Thymus (tissue), 14 donors: ENCODE measurements at places on chromosomes 5 and 9.

DNA sequence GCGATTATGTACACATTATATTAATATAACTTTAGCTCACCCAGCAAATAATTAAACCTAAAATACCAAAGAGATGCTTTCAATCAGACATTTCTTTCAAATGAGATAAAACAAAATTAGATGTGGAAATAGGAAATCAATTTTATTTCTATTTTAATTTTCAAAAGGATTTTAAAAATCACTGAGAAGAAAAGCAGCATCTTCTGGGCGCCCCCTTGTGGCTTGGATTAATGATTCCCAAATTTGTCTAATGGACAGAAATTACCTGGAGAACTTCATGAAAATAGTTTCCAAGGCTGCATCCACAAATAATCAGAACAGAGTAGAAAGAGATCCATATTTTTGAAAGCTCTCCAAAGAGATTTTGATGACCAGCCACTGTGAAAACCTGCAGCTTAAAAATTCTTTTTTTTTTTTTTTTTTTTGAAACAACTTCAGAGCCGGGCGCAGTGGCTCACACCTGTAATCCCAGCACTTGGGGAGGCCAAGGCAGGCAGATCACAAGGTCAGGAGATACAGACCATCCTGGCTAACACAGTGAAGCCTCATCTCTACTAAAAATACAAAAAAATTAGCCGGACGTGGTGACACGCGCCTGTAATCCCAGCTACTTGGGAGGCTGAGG, 50.9 kb upstream of the CEMIP2 start:
- no peaks in the 10 kb centered on the region for H3K36me3 ChIP-seq
- no peaks in the 10 kb centered on the region for H3K27me3 ChIP-seq
- peaks cover 23% of the 10 kb centered on the region for H3K4me1 ChIP-seq
- H3K4me3 ChIP-seq: no peak overlapping the region
- no peak for DNase-seq

GRCh38 chr9:88949961-88950340, 41.3 kb upstream of the S1PR3 start:
- no peaks in the 10 kb centered on the region for H3K36me3 ChIP-seq
- H3K27me3 ChIP-seq: peaks cover 5% of the 10 kb centered on the region
- H3K27ac ChIP-seq: no peak overlapping the region
- peaks cover 25% of the 10 kb centered on the region for H3K4me1 ChIP-seq
- no peak for DNase-seq

- no peaks in the 10 kb centered on the region for H3K4me1 ChIP-seq
- no peak overlapping the region for H3K27ac ChIP-seq
- no peaks in the 10 kb centered on the region for H3K36me3 ChIP-seq
- no peaks in the 10 kb centered on the region for H3K27me3 ChIP-seq
- no peak for DNase-seq
These were observed 99.6 kb upstream of the TAF11L2 start for GRCh38 chr5:17398431-17398830.

- H3K4me1 ChIP-seq: peaks cover 3% of the 10 kb centered on the region
- H3K27ac ChIP-seq: no peak overlapping the region
- no peak overlapping the region for H3K4me3 ChIP-seq
- no peak for DNase-seq
- peaks cover 25% of the 10 kb centered on the region for H3K27me3 ChIP-seq
- no peaks in the 10 kb centered on the region for H3K36me3 ChIP-seq
These were observed 17.5 kb downstream of the CXCL14 start for GRCh38 chr5:135561266-135561665.

DNA sequence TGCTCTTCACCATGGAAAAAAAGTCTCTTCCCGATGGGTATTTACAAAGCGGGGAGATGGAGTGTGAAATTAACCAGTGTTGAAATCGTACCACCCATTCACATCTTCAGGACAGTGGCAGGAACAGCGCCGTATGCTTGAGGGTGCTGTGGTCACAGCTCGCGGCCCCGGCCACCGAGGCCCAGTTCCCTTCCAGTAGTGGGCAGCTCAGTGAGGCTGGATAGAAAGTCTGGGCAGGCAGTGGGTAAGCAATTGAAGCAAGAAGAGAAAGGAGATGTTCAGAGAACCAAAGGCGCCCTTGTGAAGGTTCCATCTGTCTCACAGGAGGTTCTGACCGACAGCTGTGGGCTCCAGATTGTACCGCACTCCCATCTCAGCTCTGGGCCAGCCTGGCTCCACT, 59.1 kb downstream of the SECISBP2 start:
- no peaks in the 10 kb centered on the region for H3K27me3 ChIP-seq
- no peaks in the 10 kb centered on the region for H3K4me1 ChIP-seq
- no peak overlapping the region for H3K4me3 ChIP-seq
- no peak overlapping the region for H3K27ac ChIP-seq

- H3K27me3 ChIP-seq: no peaks in the 10 kb centered on the region
- no peak overlapping the region for H3K27ac ChIP-seq
- no peak overlapping the region for H3K4me3 ChIP-seq
- DNase-seq: peak; percentile 27
- H3K36me3 ChIP-seq: peaks cover 10% of the 10 kb centered on the region
- no peaks in the 10 kb centered on the region for H3K4me1 ChIP-seq
These were observed 87.6 kb downstream of the ERP44 start for GRCh38 chr9:100011062-100011681.

- peaks cover 2% of the 10 kb centered on the region for H3K4me1 ChIP-seq
- no peak for DNase-seq
- H3K27me3 ChIP-seq: no peaks in the 10 kb centered on the region
- H3K4me3 ChIP-seq: no peak overlapping the region
- no peak overlapping the region for H3K27ac ChIP-seq
These were observed 46.5 kb downstream of the GNA14 start for GRCh38 chr9:77601476-77602099.

DNA sequence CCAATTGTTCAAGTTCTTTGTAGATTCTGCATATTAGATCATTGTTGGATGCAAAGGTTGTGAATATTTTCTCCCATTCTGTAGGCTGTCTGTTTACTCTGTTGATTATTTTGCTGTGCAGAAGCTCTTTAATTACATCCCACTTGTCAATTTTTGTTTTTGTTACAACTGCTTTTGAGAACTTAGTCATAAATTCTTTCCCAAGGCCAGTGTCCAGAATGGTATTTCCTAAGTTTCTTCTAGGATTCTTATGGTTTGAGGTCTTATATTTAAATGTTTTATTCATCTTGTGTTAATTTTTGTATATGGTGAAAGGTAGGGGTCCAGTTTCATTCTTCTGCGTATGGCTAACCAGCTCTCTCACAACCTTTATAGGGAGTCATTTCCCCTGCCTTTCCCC, 116.5 kb downstream of the CPLANE1 start:
- no peaks in the 10 kb centered on the region for H3K27me3 ChIP-seq
- H3K4me1 ChIP-seq: no peaks in the 10 kb centered on the region
- H3K27ac ChIP-seq: no peak overlapping the region
- H3K36me3 ChIP-seq: peaks cover 19% of the 10 kb centered on the region
- H3K4me3 ChIP-seq: no peak overlapping the region

DNA sequence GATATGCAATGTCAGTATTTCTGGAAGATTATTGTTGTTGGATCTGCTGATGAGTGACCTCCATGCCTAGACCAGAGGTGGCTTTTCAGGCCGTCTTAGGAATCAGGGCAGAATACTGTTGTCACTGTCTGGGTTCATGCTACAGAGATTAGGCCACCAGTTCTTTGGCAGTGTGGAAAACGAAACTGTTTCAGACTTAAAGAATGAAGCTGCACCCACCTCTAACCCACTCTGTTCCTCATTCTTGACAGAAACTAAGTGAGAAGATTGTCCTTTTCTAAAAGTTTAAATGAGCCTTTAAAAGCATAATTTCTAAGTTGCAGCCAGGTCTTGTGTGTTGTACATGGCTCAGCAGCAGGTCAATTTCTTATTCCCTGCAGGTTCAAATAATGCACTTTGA, 444.3 kb downstream of the ENC1 start:
- H3K27me3 ChIP-seq: no peaks in the 10 kb centered on the region
- no peak overlapping the region for H3K4me3 ChIP-seq
- no peak overlapping the region for H3K27ac ChIP-seq
- DNase-seq: no peak

- H3K4me3 ChIP-seq: no peak overlapping the region
- H3K27me3 ChIP-seq: peaks cover 2% of the 10 kb centered on the region
- H3K4me1 ChIP-seq: no peaks in the 10 kb centered on the region
- no peak for DNase-seq
- H3K27ac ChIP-seq: no peak overlapping the region
These were observed 31.1 kb downstream of the KCNIP1 start for GRCh38 chr5:170534941-170535340.

GRCh38 chr5:169706071-169706470, 69.0 kb downstream of the DOCK2 start:
- no peaks in the 10 kb centered on the region for H3K27me3 ChIP-seq
- no peak overlapping the region for H3K4me3 ChIP-seq
- no peak overlapping the region for H3K27ac ChIP-seq
- peaks cover 94% of the 10 kb centered on the region for H3K36me3 ChIP-seq
- H3K4me1 ChIP-seq: no peaks in the 10 kb centered on the region

- H3K36me3 ChIP-seq: no peaks in the 10 kb centered on the region
- H3K27me3 ChIP-seq: peaks cover 4% of the 10 kb centered on the region
- DNase-seq: no peak
- no peak overlapping the region for H3K27ac ChIP-seq
- no peak overlapping the region for H3K4me3 ChIP-seq
- H3K4me1 ChIP-seq: peaks cover 9% of the 10 kb centered on the region
These were observed 7.9 kb upstream of the IER5L start for GRCh38 chr9:129185991-129186390.

DNA sequence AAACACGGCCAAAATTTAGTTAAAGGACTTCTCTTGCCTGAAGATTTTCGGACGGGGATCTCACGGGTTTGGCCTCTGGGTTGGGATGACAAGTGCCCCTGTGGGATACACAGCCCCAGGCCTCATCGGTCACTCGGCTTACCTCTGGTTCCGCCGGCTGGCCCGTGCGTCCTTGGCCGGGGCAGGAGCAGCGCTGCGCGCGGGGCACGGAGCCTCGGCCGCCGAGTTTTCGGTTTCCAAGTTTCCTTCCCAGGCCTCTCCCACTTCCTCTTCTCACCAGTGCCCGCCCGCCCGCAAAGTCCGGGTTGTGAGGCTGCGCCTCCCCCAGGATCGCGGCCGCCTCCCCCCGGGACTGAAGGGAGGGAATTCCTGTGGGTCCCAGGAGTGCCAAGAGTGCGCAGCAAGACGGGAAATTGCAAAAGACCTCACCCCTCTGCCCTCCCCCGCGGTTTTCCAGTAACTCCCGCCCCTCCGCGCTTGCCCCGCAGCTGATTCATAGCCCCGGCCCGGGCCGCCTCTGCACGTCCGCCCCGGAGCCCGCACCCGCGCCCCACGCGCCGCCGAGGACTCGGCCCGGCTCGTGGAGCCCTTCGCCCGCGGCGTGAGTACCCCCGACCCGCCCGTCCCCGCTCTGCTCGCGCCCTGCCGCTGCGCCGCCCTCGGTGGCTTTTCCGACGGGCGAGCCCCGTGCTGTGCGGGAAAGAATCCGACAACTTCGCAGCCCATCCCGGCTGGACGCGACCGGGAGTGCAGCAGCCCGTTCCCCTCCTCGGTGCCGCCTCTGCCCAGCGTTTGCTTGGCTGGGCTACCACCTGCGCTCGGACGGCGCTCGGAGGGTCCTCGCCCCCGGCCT, at the start of gene OSMR:
OSMR (plus strand) TSS at position 487 of the 853 bp plus-strand sequence. CDS start 23,033 bp downstream, outside the sequence.
- H3K4me1 ChIP-seq: no peaks in the 10 kb centered on the region
- H3K36me3 ChIP-seq: no peaks in the 10 kb centered on the region
- no peak for DNase-seq
- H3K4me3 ChIP-seq: peak within 1 kb of the TSS; percentile 37

DNA sequence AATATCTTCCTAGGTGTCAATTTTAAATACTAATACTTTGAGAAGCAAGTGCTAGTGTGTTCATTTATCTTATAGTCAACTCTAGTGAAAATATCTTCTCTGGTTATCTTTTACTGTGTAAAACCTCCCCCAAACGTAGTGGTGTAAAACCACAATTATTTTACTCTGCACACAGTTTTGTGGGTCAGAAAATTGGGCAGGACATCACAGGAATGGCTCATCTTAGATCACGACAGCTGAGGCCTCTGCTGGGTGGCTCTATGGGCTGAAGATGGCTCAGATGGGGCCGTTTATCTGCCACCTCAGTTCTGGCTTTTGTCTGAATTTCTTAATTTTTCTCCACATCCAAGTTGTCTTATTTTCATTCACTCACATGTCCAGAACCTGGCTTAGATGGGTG, 457.2 kb upstream of the ACTBL2 start:
- no peak overlapping the region for H3K4me3 ChIP-seq
- no peaks in the 10 kb centered on the region for H3K27me3 ChIP-seq
- no peaks in the 10 kb centered on the region for H3K36me3 ChIP-seq
- no peak overlapping the region for H3K27ac ChIP-seq
- no peaks in the 10 kb centered on the region for H3K4me1 ChIP-seq
- DNase-seq: no peak

DNA sequence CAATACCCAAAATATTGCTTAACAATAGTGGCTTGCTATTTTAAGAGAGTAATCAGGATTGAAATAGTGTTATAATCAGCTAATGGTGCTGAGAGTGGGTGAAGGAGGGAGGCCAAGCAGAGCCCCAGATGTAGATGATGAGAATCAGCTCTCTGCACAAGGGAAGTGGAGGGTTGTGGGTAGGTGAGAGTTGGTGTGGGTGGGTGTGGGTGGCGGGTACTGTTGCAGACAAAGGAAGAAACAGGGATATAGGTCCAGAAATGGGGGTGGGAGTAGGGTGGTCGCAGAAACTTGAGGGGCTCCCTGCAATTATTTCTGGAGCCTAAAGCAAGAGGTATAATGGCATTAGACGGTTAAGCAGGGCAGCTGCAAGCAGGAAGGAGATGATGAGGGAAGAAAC, 7.4 kb upstream of the ADCY2 start:
- no peak overlapping the region for H3K27ac ChIP-seq
- no peak for DNase-seq
- H3K4me3 ChIP-seq: no peak overlapping the region
- no peaks in the 10 kb centered on the region for H3K36me3 ChIP-seq

GRCh38 chr5:150598821-150599273, 41.6 kb upstream of the SYNPO start:
- peak; percentile 4 for DNase-seq
- H3K36me3 ChIP-seq: no peaks in the 10 kb centered on the region
- no peak overlapping the region for H3K4me3 ChIP-seq
- no peaks in the 10 kb centered on the region for H3K27me3 ChIP-seq
- H3K27ac ChIP-seq: no peak overlapping the region

DNA sequence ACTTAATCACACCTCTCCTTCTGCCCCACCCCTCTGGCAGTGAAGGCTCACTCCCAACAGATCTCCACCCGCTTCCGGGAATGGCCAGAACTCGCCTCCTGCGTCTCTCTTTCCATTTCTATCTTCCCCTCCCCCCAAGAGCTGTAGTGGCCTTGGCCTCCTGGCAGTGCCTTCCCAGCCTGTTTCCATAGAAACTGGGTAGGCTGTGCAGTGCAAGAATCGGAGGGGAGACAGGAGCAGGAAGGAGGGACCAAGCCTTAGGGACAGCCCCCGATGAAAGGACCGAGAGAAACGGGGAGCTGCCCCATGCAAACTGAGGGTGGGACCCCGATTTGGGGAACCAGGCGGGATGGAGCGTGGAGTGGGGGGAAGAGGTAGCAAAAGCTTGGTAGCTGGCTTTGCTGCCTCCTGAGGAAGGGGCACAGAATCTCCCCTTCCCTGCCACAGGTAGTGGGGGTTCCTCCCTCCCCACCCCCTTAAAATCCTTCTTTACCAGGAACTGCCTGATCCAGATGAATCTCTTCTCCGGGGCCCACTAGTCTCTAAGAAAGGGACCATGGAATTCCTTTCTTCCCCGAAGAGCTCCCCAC, 4.5 kb upstream of the PCDH1 start:
- DNase-seq: no peak
- peaks cover 14% of the 10 kb centered on the region for H3K4me1 ChIP-seq
- no peak overlapping the region for H3K27ac ChIP-seq
- no peaks in the 10 kb centered on the region for H3K36me3 ChIP-seq
